ENCODE measurements at places on chromosomes 11 and 22.
A peak's percentile ranks its signal among the peaks of the same experiment; 100 is the strongest.

- DNase-seq: no peak
These were observed 217.9 kb upstream of the MTNR1B start for GRCh38 chr11:92751594-92751993.

- DNase-seq: no peak
These were observed 390.1 kb downstream of the CTTN start for GRCh38 chr11:70788248-70789022.

- DNase-seq: no peak
These were observed 92.0 kb downstream of the JRKL start for GRCh38 chr11:96481771-96482170.

DNA sequence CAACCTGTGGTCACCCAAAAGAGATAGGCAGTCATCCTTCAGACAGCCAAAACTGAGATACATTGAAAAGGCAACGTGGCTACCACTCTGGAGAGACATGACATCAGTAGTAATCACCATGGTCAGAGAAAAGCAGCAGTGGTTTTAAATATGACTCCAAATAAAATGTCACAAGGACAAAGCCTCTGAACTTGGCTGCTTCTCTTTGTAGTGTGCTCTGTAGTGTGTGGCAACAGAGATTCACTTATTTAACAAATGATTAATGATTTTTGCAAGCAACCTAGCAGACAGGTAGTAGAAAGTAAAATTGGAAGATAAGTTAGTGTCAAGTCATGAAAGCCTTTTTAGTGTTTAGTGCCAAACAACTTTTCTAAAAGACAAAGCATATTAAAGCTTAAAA is 63.5 kb downstream of the PAX6 start:
- DNase-seq: no peak

DNA sequence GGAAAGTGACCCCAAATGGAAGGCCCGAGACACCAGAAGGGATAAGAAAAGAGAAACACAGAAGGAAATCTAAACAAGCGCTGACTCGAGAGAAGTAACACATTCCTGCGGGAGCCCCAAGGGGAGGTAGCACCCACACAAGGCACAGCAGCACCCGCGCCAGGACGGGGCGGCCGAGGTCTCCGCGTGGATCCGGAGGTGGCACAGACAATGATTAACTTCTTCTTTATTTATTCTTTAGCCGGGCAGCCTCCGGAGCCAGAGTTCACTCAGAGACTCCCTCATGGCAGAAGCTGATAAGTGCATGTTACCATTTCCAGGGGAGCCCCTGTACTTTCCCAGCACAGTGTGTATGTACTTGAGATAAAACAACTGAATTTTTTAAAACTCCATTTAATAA is 5.1 kb downstream of the TOLLIP start:
- no peak for DNase-seq

DNA sequence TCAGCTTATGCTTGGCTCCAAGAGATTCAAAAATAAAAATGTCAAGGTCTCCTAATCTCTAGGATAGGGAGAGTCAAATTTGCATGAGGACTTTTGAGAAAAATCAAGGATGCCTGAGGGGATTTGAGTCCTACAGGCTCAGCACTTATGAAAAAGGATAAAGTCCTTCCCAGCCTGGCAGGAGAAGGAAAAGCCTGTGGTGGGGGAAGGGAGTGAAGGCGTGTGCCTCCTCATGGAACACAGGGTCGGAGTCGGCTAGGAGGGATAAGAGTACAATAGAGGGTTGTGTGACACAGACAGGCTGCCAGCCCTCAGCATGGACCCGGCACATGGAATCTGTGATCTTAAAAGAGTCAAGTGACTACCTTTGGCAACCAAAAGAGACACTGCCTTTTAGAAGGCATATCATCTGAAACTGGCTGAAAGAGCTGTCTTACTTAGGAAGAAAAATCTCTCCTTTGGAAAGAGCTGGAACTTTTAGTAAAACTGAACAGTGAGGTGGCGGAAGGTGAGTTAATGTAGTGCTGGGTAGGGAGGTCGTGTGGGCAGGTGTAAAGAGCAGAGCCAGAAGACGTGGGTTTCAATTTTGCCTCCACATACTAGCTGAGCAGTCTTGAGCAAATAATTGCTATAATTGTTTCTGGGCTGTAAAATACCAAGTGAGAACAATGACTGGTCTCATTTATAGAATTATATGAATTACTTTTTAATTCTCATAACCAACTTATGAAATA is 58.8 kb upstream of the RDX start:
- DNase-seq: no peak

DNA sequence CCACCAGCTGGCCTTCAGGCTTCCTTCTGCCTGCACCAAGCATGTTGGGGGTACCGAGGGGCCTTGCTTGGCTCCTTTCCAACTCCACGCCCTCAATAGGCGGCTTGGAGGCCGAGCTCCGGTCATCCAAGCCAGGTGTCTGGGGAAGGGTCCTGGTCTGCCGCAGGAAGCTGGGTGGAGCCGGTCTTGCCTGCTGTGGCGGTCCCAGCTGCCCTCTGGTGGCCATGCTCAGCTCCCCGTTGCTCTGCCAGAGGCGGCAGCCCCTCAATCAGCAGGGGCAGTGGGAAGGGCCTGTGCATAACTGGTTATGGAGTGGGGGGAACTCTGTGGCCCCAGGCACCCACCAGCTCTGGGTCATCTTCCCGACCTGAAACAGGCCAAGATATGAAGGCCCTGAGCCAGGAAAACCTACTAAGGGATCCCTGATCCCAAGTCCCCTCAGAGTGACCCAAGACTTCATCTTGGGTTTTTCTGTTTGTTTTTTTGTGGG is 3.2 kb downstream of the ARVCF start:
- DNase-seq: peak; percentile 85

Measured in sigmoid colon (tissue), 7 donors.